ENCODE measurements at places on chromosomes 5 and 9.

DNA sequence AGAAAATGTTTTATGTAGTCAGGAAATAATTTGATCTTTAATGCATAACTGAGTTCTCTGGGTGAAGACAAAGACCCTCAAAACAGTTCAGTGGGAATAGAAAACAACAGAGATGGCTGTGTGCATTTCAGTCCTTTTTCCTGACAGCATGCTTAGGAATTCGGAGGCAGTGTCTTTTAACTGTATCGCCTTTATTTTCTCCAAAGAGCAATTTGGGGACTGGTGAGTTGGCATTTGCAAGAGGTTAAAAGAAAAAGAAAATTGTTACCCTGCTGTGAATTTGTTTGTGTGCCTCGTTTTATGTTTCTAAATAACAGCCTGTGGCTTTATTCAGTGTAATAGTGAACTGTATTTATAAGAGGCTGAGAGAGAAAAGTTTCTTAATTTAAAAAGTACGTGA, 227.8 kb upstream of the DMAC1 start:
- no peak for DNase-seq

DNA sequence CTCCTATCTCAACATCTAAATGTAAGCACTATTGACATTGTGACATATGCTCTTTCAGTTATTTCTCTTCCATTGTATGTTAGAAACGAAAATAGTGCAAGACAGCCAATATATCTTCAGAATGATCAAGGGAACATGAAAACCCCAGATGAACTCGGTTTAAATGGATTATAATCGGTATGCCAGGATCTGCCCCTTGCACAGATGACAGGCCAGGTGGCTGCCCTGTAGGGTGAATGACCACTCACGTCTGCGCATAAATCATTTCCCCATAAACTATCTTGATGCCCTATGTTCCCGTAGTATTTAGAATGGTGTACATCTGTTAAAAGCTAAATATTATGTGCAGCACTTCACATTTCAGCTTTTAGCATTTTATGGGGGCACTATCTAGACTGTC, 69.7 kb upstream of the RANBP3L start:
- no peak for DNase-seq

- DNase-seq: no peak
These were observed 247.1 kb upstream of the PANK3 start for GRCh38 chr5:168826246-168826725.

DNA sequence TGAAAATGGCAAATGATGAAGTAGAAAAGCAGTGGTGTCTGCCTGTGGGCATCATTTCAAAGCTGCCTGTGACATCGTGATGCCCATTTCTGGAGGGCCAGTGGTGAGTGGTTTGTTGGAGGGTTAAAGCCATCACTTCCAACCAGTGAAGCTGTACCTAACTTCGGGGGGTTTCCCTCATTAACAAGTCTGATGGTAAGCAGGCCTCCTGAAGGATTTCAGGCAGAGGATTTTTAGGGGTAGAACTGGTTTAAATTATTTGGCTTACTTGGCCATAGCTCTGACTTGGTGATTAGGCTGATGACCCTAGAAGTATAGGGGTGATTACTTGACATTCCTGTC, 10.7 kb downstream of the TNFAIP8 start:
- no peak for DNase-seq

GRCh38 chr5:87139795-87140194, 127.9 kb upstream of the RASA1 start:
- DNase-seq: no peak

DNA sequence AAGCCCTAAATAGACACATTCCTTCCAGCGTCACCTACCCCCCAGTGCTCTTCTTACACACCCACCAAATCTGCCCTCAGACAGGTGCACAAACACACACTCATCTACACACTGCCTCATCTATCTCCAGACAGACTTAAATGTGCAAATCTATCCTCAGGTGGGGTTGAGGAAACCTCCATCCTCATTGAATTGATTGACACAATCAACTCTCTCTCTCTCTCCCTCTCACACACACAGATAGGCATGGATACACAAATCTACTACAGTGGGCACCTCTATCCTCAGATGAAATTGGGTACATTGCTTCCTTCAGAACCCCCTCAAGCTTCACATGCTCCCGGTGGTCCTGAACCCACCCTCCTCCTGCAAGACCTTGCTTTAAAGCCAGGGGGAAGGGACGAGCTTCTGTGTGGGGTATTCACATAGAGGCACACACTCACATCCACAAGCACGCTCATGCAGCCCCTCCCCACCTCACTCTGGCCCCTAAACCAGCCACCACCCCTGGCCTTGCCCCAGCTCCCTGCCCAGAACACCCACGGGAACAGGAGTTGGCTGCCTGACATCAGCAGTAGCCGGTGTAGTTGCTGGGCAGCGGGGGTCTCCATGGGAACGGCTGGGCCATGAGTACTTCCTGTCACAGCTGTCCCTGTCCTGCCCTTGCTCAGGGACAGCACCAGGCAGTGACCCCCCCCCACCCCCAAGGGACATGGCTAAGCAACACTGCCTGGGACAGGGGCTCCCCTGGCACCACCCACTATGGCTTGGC, 22.8 kb downstream of the PCDH1 start:
- DNase-seq: no peak

DNA sequence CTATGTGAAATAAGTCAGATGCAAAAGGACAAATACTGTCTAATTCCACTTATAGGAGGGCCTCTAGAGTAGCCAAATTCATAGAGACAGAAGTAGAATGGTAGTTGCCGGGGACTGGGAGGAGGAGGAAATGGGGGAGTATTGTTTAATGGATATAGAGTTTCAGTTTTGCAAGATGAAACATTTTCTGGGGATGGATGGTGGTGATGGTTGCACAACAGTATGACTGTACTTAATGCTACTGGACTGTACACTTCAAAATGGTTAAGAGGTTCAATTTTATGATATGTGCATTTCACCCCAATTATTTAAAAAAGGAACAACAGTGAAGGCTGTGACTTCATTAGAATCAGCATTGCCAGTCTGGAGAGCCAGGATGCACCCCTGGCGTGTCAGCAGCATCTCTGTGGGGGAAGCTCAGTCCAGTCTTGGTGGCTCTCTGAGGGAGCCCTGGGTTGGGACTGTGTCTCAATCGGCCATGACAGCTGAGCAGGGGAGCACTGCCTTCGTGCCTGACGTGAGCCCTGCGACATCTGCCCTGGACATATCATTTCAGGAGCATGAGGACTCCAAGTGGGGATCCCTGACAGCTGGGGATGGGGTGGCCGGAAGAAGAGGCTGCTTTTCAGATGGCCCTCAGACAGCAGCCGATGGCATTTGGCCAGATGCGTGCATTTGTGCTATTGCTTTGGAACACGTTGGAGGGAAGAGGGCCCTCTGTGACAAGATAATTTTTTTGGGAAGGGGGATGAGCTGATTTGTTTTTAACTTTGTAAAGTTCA, 130.8 kb upstream of the STC2 start:
- no peak for DNase-seq

DNA sequence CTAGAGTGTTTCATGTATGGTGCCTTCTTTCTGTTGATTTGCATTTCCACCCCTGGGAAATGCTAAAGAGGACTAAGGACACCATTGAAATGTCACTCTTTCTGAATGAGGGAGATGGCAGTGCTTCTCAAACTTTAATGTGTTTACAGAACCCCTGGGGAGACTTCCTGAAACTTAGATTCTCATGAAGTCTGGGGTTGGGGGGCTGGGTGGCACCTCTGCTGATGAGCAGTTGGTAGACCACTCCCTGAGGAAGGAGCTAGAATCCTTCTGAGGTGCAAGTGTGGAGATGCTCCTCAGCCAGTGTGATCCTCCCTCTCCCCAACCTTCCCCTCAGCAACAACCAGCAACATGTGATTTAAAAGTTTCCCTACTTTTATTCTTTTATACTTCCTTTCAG, 546.8 kb downstream of the LRRC70 start:
- DNase-seq: no peak
